Right forelimb (tissue), 1 donor: ENCODE measurements at places on chromosomes 6 and 20.

DNA sequence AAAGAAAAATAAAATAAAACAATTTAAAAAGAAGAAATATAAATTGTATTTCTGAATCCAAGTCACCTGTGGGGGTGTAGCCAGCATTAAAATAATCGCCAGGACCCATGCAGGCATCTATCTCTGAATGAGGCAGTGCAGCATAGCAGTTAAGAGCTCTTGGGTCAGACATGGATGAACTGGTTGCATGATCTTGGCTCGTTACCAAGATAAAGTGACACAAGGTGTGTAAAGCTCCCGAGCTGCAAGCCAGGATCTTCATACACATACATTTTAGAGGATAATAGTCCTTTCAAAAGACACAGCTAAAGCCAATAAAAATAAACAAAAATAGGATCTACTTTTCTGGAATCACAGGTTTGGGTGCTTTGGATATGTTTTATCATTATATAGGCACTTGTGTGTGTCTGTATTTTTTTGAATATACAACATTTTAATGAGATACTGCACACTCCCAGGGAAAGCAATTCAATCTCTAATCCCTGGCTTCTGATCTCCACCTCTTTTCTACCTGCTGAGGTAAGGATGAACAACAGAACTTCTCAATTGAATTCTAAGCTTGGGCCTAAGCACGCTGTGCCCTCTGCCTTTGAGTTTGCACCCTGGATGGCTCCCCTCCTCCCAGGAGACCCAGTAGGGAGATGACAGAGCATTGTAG, 8.9 kb downstream of the TRIM10 start:
- no peak for DNase-seq

- DNase-seq, result no peak
Measured at GRCh38 chr20:57433657-57434389, 42.6 kb downstream of the RBM38 start.

GRCh38 chr6:39173270-39173669, 56.0 kb downstream of the KCNK5 start:
- DNase-seq, result no peak

GRCh38 chr6:57190140-57190539, 18.0 kb downstream of the BAG2 start:
- no peak for DNase-seq

DNA sequence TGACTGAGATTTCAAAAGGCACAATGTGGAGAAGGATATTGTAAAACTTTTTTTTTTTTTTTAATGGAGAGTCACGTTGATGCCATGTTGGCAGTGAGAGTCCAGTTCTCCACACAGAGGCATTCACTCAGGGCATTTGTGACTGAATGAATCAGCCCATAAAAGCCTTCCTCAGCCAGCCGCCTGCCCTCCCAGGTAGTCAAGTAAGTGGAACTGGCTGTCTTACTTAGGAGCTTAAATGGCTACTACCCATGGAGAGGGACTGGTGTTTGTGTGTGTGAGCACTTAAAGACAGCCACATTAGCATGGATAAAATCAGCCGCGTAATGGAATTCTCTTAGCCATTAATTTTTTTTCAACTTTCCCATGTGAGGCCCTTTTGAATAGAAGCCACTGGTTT, 12.6 kb downstream of the AAR2 start:
- DNase-seq, result no peak

GRCh38 chr20:63123331-63123741, 92.6 kb downstream of the YTHDF1 start:
- DNase-seq, result no peak

DNA sequence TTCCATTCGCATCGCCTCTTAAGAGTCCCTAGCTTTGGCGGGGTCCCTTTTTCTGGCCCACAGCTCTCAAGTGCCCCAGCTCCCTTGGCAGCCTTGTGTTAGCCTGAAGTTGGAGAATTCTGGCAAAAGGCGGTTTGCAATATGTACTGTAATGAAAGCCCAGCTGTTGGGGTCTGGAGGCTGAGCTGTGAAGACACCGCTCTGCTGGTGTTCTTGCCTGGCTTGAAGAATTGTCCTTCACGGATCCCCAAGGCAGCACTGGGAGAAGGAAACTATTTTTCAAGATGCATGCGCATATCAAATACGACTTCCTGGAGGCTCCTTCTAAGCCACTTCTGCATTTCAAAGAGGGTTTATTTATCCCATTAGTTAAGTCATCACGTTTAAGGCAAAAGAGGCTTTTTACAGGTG, 21.4 kb upstream of the CITED2 start:
- DNase-seq, result no peak
